ENCODE measurements at places on chromosomes 7 and 10.

GRCh38 chr10:33333260-33334101 lies 986 bp downstream of the NRP1 start:
- DNase-seq, result no peak

- DNase-seq, result no peak
Observed at GRCh38 chr7:4633012-4633411, 49.1 kb upstream of the FOXK1 start.

- DNase-seq, result no peak
Observed at GRCh38 chr10:74778436-74779094, 47.8 kb upstream of the KAT6B start.

- DNase-seq, result no peak
Observed at GRCh38 chr10:25036381-25036780, 20.0 kb downstream of the THNSL1 start.

GRCh38 chr7:105940109-105940508 lies 23.0 kb upstream of the CDHR3 start:
- DNase-seq, result no peak

DNA sequence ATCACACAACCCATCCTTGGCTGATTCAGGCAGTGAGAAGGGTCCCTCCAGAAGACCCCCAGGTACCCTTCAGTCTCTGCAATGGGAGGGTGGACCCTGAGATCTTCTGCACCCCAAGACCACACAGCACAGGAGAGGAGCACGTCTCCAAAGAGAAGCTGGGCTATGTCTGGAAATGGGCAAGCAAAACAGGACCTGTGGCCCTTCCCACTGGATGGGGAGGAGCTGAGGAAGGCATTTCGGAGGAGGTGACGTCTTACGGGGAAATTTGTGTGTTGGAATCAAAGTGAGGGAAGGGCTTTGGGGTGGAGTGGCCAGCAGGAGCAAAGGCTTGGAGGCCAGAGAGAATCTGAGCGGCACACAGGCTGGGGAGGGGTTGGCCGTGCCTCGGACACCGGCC lies 16.5 kb downstream of the GRIFIN start:
- no peak for DNase-seq
